ENCODE measurements at places on chromosomes 5 and 9. TPM values are rescaled to one million over a fixed set of nuclear protein-coding genes. Genes with fewer than 3 reads are reported as not detected.

DNA sequence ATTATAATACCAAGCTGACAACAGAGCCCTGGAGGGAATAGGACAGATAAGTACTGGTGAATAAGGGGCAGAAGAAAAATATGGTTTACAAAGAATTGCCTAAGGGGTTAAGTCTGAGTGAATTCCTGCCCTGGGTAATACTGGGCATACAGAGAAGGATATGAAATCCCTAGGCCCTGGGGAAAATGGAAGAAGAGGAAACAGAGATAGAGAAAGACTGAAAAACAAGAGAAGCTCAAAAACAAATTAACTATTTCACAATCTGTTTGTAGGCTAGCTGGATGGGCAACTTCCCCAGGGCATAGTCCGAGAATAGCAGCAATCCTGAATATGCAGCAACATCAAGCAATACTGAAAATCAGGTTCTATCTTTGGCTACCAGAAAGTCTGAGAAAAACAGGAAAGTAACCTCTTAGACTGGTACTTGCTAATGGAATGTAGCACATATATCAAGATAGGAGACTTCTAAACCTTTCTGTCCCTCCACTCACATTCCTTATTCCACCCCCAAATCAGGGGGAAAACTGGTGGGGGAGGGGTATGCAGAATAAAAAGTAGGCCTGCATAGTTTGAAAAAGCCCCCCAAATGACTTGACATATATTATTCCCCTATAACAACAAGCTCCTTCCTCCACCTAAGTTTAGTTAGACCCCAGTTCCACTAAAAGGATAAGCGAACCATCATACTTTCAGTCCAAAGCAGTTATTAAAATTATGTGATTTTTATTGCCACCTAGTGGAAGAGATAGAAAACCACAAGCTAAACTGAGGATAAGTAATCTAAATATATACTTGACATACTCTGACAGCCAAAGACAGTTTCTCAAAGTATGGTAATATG lies 20.6 kb downstream of the SLC38A9 start:
- DNase-seq, result peak; percentile 73

- no peak for DNase-seq
These were observed 43.7 kb downstream of the OR2V1 start for GRCh38 chr5:181087309-181087708.

SLC46A2 gene
- total RNA-seq, result not detected

DNA sequence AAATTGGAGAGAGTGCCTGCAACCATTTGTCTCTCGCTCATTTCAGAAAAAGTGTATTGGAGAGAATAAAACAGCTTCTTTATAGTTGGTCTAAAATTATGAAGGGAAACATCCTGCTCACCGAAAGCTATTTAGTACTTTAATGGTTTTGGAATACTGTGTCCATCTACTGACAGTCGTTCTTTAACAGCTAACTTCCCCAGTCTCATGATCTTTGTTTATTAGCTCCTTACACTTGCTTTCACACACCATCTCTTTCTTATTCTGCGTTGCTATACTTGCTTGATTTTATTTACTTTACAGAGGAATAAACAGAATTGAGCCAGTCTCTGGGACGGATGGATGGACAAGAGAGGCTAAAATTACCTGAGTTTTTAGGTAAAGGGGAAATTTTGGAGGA lies 229.3 kb downstream of the CCDC171 start:
- peak; percentile 7 for DNase-seq

- DNase-seq, result no peak
These were observed 53.0 kb downstream of the UBE2QL1 start for GRCh38 chr5:6501701-6502100.

- DNase-seq, result no peak
These were observed 113.0 kb downstream of the RPS23 start for GRCh38 chr5:82164977-82165713.

BNC2 gene
- total RNA-seq, result 41.6 TPM

- DNase-seq, result no peak
These were observed 56.2 kb upstream of the ALDH1B1 start for GRCh38 chr9:38336341-38336740.

DNA sequence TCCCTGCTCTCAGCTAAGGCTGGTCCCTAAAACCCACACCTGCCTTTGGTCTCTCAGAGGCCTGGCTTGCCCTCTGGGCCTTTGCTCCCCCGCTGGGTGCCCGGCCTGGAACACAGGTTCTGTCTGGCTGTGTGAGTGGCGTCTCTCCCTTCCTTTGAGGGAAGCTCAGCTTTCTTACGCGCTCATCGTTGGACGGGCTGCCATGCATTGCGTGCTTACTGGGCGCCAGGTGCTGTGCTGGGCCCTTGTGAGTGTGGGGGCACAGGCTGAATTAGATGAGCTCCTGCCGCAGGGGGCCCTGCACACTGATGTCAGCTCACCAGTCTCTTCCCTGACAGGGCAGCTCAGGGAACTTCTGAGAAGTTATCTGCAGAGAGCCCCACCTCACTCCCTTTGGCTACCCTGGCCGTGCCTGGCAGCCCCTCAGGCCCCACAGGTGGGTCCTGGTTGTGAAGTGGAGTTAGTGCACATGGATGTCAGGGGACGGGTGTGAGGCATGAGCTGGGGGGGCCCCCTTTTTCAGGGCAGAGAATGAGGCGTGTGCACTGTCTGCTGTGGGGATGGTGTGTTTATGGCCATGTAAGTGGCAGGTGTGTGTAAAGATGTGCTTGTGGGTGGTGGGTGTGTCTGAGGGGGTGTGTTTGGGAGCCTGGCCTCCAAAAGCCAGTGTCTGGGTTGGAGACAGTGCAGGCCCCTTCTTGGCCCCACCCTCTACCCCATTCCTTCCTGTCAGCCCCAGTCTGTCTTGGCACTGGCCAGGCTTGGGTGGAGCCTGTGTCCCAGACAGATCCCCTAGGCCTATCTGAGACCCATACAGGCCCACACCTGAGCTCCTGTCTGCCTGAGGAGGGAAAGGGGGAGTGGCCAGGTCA lies 7.5 kb upstream of the RMND5B start:
- DNase-seq, result no peak

DNA sequence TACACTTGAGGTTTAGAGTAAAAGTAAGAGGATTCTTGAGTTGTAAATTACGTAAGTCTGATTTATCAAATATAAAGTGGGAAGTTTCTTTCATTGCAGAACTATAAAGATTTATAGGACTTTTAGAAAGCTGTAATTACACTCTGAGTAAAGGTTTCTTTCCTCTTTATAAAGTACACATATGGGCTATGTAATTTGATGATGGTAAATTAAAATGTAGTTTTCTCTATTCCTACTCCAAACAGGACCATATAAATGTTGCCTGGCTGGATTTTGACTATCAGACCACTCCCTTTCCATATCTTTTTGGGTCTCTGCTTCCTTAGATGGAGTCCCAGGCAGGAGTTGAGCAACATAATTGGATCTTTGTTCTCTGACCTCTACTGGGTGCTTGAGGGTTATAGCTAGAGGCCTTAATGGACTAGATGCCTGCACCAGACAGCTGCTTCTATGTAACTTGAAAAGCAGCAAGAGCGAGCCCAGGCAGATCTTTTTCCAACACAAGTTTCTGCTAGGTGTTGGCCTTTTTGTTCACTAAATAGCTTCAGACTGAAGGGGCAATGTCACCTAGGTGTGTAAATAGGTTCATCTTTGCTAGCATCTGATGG lies 11.4 kb upstream of the TEX48 start:
- no peak for DNase-seq

GRCh38 chr9:136947955-136948510 lies 3.0 kb downstream of the C8G start:
- DNase-seq, result peak; percentile 50

- DNase-seq, result peak; percentile 70
These were observed 74.2 kb downstream of the SHB start for GRCh38 chr9:37994639-37995347.

DNA sequence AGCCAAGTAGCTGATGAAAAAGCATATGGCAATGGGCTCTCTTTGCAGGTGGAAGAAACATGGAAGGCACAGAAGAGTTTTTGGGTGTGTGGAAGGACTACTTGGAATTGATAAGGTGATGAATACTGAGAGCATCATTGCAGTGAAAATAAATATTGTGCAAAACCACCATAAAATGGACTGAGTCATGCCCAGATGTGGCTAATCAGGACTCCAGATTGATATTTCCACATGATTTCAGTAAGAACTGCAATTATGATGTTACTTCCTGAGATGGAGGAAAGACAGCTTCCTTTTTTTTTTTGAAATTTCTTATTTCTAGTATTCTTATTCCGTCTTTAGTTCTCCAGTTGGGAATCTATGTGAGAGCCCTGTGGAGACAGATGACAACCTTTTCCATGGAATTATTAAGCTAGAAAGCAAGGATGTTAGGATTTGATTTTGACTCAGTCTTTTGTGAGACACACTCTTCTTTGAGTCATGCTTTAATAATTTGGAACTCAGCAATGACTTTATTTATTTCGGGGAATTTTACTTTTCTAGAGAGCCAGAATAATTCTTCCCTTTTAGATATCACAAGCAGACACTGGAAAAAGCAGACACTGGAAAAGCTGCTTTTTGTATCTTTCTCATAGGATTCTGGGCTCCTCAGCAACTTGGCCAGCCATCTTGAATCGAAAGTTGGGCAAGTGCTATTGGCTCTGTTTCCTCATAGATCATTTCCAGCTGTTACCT lies 94.2 kb upstream of the VCAN start:
- peak; percentile 90 for DNase-seq

TMEM252 gene
- total RNA-seq, result not detected

DNA sequence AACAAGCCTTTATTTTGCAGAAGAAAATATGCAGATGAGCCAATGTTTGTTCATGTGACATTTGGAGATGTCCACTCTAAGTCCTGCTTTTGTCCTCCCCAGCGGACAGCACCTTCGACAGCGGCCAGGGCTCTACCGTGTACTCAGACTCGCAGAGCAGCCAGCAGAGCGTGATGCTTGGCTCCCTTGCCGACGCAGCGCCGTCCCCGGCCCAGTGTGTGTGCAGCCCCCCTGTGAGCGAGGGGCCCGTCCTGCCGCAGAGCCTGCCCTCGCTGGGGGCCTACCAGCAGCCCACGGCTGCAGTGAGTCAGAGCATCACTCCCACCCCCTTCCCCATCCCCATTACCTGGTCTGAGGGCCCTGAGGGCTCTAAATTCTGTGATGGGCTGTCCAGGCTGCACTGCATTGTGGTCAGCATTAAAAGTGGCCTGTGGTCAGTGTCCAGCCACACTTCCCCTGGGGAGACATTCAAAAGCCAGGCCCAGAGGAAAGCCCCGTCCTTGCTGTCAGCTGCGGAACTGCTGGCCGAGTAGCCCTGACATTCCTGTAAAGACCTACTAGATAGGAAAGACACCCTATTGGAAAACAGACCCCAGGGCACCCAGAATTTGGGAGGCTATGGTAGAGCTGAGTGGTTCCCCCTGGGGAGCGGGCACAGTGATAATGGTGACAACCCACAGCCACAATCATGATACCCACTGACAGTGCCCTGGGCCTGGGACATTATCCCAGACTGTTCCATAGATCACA lies 69.0 kb downstream of the WNK2 start:
- DNase-seq, result no peak

DNA sequence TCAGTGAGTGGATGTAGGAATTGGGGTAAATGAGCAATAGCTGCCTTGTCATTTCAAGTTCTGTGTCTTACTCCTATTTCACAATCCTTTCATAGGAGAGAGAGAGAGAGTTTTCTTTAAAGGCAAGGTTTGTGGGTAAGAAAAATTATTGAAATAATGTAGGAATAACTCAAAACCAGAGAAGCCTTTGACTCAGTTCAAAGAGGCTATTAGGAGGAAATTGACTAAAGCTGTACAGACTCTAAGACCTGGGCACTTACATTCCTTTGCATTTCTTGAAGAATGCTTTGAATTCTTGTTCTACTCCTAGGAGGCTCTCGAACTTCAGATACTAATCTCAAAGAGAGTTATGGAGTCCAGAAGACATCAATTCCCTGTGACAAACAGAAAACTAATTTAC lies 257.1 kb downstream of the FBXL7 start:
- DNase-seq, result peak; percentile 16

PCDHA12 gene
- under 0.01 TPM for total RNA-seq

DNA sequence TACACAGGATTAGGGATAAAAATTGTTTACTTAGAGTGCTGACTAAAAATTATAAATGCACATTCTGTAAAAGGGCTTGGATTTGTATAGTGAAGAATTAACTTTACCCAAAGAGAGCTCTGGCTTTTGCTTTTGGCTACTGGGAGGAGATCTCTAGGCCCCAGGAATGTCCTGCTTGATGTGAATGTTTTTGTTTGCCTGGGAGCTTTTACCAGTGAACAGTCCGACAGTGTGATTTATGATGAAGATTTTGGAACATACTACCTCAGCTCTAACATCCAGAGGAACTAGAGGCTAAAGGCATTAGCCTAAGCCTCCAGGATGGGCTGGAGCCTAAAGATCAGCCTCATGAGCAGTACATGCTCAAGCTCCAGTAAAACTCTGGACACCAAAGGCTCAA lies 103.7 kb upstream of the RFX3 start:
- DNase-seq, result no peak

PPIP5K2 gene
- 75.7 TPM for total RNA-seq

- DNase-seq, result no peak
These were observed 23.3 kb downstream of the SLC1A3 start for GRCh38 chr5:36629729-36630128.

- DNase-seq, result no peak
These were observed 15.2 kb upstream of the TAF11L2 start for GRCh38 chr5:17482790-17483189.

C9orf50 gene
- total RNA-seq, result not detected

GRCh38 chr5:174693697-174694385 lies 30.5 kb upstream of the MSX2 start:
- no peak for DNase-seq

C5orf52 gene
- total RNA-seq, result not detected

GRCh38 chr9:112784020-112784785 lies 33.6 kb downstream of the SNX30 start:
- DNase-seq, result peak; percentile 41

DNA sequence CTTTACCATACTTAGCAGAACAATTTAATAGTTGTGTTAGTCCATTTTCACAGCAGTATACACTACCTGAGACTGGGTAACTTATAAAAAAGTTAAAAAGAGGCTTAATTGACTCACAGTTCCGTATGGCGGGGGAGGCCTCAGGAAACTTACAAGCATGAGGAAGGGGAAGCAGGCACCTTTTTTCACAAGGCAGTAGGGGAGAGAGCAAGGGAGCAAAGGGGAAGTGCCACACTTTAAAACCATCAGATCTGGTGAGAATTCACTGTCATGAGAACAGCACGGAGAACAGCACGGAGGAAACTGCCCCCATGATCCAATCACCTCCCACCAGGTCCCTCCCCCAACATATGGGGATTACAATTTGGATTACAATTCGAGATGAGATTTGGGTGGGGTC lies 269.9 kb downstream of the MTRR start:
- DNase-seq, result no peak

DNA sequence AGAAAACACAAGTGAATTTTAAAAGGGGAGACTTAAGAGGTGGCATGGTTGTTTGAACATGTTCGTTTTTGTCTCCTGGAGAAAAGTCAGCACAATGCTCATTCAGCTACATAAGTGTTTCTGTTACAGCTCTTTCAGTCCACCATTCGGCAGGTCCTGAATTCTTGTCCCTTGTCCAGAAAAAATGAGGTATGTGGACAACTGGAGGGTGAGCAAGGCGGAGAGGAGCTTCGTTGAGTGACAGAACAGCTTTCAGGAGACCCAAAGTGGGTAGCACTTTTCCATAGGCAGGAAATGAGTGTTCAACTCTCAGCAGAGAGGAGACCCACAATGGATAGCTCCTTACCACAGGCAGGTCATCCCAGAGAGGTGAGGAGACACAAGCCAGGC lies 4.9 kb downstream of the PDCD1LG2 start:
- no peak for DNase-seq

Data from fibroblast of villous mesenchyme (primary cell).